ENCODE measurements at places on chromosomes 7 and 10.

DNA sequence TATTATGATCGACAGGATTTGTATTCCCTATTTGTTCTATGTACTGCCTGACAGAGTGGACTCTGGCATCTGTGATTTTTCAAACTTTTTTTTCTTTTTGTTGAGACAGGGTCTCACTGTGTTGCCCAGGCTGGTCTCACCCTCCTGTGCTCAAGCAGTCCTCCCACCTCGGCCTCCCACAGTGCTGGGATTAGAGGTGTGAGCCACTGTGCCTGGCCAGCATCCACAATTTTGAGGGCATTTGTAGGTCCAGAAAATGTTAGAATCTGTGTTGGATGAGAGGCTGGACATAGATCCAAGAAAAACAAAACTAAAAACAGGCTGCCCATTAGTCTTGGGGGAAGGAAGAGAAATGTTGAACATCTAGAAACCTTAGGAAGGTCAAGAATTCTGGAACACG is 34.3 kb downstream of the SGPL1 start:
- no peak for DNase-seq

DNA sequence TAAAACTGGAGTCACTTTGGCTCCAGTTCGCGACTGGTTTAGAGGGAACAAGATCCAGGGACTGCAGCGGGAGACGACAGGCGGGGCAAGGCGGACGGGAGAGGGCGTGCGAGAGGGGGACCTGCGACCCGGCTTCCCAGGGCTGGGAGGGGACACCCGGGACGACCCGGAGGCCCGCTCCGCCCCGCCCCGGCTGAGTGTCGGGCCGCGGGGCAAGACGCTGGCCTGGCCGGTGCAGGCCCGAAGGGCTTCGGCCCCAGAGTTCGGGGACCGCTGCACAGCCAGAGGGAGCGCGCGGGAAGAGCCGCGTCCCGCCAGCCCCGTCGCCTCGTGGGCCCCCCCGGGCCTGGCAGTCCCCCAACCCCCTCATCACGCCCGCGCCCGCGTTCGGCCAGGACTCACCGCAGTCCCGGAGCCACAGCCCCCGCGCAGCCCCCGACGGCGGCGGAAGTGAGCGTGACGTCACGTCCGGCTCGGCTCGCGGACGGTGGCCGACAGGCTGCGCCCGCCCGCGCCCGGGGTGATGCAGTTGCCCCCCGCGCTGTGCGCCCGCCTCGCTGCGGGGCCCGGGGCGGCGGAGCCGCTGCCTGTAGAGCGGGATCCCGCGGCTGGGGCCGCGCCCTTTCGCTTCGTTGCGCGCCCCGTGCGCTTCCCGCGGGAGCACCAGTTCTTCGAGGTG is at the start of the genes TUBGCP2 and ZNF511:
TUBGCP2 (minus strand) TSS at position 452 of the 679 bp plus-strand sequence. CDS start 5,931 bp downstream, outside the sequence.
ZNF511 (plus strand) TSS at position 494 of the 679 bp plus-strand sequence; CDS start at position 524, 30 bp downstream.
- DNase-seq: peak; percentile 86

DNA sequence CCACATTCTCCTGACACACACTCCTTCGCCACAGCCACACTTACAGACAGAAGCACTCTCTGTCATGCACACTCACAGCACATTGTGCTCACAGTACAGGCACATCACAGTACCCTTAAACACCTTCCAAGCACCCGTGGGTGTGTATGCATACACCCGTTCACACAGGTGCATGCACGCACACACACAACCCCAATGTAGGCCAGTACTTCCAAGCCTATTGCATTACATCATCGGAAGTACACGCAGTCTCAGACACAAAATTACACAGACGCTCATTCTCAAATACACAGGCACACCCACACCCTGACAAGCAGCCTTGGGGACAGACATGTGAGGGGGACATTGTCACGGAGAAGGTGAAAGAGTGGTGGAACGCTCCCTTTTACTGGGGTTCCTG is 11.1 kb downstream of the KAZALD1 start:
- DNase-seq: no peak

DNA sequence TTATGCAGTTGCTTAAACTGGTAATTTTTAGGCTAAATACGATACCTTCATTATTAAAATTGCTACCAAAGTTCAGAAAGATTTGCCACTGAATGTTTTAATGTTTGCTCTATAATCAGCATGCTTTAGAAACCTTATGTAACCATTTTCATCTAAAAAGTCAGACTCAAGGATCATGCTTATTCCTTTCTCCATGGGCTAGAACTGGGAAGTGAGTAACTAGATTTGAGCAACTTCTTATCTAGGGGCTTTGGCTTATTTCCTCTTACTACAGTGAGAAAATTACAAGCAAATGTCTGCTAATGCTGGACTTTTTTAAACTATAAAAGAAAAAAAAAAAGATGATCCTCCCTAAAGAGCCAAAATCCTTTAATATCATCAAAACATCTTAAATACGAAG is 215.9 kb downstream of the CRPPA start:
- no peak for DNase-seq

- no peak for DNase-seq
Measured at GRCh38 chr10:69466158-69466490, 14.9 kb downstream of the TSPAN15 start.

GRCh38 chr10:103602028-103602851 is 108.7 kb downstream of the NEURL1 start:
- no peak for DNase-seq

DNA sequence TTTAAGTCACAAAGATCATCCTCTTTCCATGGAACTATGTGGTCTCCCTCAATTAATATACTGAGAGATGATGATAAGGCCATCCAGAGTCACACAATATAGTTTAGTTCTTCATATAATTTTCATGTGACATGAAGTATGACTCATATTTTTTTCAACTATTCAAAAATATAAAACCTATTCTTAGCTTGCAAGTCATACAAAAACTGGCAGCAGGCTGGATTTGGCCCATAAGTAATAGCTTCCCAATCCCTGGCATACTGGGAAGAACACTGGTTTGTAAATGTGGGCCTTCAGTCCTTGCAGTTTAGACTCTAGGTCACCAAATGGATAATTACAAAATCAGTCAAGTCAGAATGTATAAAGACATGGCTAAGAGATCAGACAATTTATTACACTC is 356.6 kb downstream of the PPP1R3A start:
- DNase-seq: no peak

GRCh38 chr7:34596887-34597286 is 61.1 kb upstream of the NPSR1 start:
- DNase-seq: no peak

- DNase-seq: no peak
Measured at GRCh38 chr7:140689199-140690152, 7.0 kb upstream of the NDUFB2 start.

GRCh38 chr10:96493254-96493653 is 20.5 kb downstream of the TLL2 start:
- DNase-seq: no peak

DNA sequence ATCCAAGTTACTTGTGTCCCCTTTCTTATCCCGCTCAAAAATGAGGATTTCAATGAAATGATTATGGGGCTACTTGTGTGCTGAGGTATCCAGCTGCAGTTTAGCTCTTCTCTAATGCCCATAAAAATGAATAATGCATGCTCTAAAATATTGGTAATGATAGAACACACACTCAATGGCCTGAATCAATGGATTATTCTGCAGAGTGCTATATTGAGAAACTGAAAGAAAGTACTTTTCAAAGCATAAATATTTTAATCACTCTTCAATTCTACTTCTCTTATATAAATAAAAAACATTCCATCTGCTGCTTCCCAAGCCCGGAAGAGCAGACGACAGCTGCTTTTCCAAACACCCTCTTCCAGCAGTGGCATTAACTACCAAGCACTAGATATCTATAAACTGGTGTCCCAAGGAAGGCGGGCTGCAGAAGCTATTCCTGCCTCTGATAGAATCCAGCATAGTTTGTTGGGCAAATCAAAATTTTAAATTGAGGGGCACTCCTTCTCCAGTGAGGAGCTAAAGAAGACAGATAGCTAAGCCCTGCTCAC is 284.9 kb upstream of the AOAH start:
- DNase-seq: no peak

- no peak for DNase-seq
Measured at GRCh38 chr10:103254538-103255325, 9.0 kb downstream of the RPEL1 start.

DNA sequence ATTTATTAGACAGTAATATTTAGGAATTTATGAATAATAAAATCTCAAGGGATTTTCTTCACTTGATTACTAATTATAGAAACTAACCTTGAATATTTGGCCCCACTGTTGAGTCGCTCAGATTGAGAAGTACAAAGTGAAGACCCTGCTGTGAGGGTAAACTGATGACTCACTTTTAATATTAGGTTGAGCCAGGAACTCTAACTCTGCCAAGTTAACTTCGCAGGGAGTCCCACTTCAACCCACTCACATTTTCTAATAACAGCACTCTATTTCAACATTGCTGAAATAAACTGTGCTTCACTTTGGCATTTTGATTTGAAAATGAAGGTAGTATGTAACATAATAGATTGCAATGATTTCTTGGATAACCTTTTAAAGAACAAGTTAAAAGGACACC is 200.7 kb downstream of the POLR1F start:
- no peak for DNase-seq

- DNase-seq: no peak
Measured at GRCh38 chr10:50794490-50794889, 54.8 kb downstream of the ASAH2B start.

DNA sequence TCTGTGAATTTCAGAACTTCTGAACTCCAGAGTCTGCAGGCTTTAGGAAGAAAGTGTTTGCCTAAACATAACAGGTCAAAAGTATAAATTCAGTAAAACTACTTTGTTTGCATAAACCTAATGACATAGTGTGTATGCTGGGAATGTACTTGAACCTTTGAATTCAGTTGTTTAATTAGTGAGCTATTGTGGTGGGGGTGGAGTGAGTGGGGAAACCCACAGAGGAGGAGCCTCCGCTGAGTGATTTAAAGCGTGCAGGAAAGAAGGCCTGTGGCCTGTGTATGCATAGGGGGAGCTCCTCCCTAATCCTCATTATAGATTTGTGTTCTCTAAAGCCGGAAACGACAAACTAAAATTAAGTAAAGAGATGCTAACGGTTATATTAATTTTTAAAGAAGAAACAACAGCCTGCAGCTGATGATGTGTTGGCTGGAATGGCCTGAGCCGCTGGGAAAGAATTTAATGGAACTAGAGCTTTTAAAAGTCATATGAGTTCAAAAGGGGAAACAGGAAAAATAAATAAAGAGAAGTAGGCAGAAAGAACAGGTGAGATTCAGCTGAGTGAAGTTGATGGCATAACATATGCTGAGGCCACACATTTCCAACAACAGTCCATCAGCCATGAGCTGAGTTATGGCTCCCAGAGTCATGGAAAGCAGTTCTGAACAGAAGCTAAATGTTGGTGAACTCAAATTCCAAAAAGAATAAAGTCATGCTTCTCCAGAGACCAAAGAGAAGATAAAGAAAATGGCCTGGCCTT is 595.0 kb downstream of the GRM8 start:
- DNase-seq: no peak

DNA sequence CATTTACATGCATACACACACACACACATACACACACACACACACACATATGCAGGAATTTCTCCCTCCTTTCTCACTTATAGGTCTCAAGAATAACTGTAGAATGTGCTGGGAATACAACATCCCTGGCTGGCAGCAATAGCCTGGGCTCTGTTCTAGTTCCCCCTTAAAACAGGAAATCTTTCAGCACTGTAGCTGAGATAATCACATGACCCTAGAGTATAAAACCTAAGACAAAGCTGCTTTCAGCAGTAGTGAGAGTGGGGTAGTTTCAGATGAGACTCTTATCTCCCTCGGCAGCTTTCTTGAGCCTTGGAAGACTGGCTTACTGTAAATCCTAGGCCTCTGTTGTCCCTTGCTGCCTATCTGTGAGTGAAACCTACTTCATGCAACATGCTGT is 137.4 kb upstream of the AKR1E2 start:
- no peak for DNase-seq

DNA sequence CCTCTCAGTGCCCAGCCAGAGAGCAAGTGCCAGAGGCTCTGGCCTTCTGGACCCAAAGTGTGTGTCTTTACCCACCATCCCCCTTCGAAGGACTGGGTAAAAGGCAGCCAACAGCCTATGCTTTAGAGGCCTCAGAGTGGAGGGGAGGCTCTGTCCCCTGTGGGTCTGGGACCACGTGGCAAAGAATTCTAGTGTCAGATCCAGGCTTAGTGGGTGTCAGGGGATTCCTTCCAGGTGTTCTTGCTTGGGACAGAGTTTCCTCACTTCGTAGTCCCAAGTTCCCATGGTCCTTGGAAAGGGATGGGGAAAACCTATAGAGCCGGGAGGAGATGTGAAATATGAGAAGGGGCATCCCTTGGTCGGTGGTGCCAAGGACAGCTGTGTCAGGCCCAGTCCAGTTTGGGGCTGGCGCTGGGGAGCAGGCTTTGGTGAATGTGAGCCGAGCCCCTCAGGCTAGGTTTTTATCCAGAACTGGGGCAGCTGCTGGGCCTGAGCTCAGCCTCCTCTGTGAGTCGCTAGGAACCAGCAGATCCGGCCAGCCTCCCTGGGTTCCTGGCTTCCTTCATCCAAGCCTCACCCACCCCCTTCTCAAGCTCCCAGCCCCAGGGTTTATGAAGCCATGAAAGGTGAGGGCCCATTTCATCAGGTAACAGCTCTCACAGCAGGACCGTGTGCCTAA is 71.2 kb downstream of the C10orf105 start:
- no peak for DNase-seq

DNA sequence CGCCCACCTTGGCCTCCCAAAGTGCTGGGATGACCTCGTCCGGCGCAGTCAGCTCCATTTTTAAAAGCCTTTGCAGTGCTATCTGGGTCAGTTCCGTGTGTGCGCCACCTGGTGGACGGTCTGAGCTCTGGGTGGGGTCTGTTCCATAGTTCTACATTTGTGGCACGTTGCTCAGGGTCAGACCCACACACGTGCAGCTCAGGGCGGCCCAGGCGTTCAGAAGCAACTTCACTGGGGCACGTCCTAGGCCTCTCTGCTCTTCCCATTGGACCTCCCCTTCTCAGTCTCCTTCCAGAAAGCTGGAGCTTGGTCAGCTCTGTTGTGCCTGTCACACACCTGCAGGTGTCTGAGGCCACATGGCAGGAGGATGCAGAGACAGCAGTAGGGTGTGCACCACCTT is 137.9 kb downstream of the DNAJB6 start:
- DNase-seq: no peak

- DNase-seq: no peak
Measured at GRCh38 chr10:100319707-100320402, 10.2 kb downstream of the PKD2L1 start.

DNA sequence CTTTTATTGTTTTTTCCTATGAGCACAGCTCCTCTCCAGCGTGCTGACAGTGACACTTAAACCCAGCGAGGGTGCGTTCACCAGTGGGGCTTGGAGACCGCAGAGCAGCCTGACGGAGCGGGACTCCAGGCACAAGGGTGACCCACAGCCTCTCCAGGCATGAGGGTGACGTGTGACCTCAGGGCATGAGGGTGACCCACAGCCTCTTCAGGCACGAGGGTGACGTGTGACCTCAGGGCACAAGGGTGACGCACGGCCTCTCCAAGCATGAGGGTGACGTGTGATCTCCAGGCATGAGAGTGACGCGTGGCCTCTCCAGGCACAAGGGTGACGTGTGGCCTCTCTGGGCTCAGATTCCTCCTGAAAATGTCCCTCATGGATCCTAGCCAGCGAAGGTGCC is 164.3 kb upstream of the TCERG1L start:
- DNase-seq: no peak

Measured in stimulated activated CD4-positive, alpha-beta T cell treated with anti-CD3 and anti-CD28 coated beads, Interleukin-15, amount 100 ng/mL, for 48 hours (primary cell).